ENCODE measurements at places on chromosomes 16 and 17.
A peak's percentile ranks its signal among the peaks of the same experiment; 100 is the strongest.

GRCh38 chr17:38766341-38766740 is 13.8 kb downstream of the PSMB3 start:
- no peak for DNase-seq

DNA sequence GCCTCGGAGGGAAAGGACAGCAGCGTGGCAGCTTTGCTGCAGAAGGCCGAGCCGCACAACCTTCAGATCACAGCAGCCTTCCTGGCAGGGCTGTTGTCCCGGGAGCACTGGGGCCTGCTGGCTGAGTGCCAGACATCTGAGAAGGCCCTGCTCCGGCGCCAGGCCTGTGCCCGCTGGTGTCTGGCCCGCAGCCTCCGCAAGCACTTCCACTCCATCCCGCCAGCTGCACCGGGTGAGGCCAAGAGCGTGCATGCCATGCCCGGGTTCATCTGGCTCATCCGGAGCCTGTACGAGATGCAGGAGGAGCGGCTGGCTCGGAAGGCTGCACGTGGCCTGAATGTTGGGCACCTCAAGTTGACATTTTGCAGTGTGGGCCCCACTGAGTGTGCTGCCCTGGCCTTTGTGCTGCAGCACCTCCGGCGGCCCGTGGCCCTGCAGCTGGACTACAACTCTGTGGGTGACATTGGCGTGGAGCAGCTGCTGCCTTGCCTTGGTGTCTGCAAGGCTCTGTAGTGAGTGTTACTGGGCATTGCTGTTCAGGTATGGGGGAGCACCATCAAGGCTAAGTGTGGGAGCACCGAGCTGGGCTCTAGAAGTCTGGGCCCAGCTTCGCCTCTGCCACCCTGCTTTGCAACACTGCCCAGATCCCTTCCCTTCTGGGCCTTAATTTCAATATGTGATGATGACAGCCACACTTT is 18.6 kb downstream of the NOD2 start:
- DNase-seq: peak; percentile 69

DNA sequence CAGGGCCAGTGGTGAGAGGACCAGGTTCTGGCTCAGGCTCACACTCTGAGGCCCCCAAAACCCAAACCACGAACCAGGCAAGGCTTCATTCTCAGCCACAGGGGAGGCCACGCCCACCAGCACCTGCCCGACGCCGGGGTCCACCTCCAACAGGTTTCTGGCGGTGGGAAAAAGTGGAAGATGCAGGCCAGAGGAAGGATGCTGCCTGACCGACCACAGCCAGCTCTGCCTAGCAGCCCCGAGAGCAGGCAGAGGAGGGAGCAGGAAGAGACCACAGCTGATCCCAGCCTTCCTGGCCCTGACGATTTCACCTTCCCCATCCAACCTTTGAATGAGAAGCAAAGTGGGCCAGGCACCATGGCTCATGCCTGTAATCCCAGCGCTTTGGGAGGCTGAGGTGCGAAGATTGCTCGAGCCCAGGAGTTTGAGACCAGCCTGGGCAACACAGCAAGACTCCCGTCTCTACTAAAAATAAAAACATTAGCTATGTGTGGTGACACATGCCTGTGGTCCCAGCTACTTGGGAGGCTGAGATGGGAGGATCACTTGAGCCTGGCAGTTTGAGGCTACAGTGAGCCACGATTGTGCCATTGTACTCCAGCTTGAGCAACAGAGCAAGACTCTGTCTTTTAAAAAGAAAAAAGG is 30.7 kb upstream of the SLC38A10 start:
- no peak for DNase-seq

DNA sequence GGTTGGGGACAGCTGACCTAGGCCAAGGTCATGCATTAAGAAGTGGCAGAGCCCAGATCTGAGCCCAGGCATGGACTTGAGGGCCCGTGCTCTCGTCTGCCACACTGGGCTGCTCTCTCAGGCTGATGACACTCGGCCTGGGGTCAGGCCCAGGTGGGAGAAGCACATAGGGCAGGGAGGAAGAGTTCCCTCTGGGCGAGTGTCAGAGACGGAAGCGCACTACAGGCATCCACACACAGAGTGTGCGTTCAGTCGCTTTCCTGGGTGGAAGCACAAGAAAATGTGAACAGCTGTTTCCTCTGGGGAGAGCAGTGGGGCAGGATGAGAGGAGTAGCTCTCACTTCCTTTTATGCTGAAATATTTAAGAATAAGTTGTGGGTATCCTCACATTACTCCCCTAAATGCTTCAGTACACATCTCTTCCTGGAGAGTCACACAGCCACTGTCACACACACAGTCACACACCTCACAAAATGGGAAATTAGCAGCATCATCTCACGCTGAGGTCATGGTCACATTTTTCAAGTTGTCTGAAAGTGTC is 59.7 kb downstream of the B9D1 start:
- no peak for DNase-seq

- DNase-seq: no peak
Measured at GRCh38 chr17:75142236-75142971, 10.9 kb upstream of the NT5C start.

GRCh38 chr17:49157784-49158183 is 25.2 kb downstream of the B4GALNT2 start:
- DNase-seq: no peak

- DNase-seq: no peak
Measured at GRCh38 chr16:81461766-81462165, 17.2 kb downstream of the CMIP start.

- DNase-seq: peak; percentile 79
Measured at GRCh38 chr17:48671697-48672171, 45.6 kb upstream of the HOXB9 start.

DNA sequence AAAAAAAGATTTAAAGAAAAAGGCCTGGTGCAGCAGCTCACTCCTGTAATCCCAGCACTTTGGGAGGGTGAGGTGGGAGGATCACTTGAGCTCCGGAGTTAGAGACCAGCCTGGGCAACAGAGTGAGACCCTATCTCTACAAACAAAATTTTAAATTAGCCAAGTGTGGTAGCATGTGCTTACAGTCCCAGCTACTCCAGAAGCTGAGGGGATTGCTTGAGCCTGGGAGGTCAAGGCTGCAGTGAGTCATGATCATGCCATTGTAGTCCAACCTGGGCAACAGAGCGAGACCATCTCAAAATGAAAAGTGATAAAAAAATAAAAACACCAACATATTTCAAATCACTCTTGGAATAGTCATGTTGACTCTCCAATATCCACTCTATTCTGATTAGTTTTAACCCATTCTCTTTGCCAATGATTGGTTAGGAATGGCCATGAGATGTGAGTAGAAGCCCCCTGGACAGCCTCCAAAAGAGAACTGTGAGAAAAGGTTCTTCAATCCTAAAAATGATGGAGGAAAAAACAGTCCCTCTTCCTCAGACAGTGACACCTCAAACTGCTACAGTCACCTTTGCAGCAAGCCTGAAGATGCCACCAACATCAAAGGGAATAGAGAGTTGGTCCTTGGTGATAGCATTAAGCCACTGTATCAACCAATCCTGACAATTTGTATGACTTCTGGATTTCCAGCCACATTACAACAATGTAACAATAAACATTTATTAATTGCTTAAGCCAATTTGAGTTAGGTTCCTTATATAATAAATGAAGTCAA is 2.9 kb upstream of the KANSL1 start:
- DNase-seq: no peak

- DNase-seq: no peak
Measured at GRCh38 chr16:81843683-81844082, 64.6 kb downstream of the PLCG2 start.

DNA sequence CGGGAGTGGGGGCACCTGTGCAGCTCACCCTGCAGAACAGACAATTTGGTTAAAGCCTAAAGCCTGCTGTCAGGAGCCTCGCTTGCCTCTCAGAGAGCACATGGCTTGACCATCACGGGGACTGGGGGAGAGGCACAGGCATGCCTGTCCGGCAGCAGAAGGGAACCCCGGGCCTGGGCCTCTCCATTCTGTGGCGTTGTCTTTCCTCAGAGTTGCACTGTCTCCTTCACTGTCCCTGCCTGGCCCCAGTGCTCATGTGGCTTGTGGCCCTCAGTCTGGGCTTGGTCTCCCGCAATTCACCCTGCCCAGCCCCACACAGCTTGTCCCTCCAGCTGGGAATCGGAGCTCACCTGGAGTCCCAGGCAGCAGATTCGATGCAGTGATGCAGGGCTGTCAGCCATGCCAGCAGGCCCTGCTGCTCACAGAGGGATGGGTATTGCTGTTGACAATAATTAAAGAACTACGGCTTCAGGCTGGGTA is 189.9 kb downstream of the SEC14L1 start:
- no peak for DNase-seq

GRCh38 chr17:37570527-37571093 is 38.6 kb downstream of the SYNRG start:
- DNase-seq: no peak

DNA sequence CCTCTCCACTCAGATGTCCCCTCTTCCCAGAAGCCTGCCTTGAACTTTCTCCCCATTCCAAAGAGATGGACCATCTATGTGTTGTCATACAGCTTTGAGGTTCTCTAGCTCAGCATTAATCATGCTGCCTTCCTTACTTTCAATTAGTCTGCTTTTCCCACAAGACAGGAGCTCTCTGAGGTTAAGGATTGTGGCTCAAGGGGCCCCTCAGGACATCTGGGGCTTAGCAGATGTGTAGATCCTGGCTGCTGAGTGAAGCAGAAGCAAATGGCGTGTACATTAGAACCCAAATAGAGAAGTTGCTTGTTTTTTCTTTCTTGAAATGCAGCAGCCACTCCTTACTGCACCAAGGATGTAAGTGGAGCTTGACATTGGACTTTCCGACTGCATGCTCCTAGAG is 330.5 kb upstream of the TNRC6C start:
- no peak for DNase-seq

DNA sequence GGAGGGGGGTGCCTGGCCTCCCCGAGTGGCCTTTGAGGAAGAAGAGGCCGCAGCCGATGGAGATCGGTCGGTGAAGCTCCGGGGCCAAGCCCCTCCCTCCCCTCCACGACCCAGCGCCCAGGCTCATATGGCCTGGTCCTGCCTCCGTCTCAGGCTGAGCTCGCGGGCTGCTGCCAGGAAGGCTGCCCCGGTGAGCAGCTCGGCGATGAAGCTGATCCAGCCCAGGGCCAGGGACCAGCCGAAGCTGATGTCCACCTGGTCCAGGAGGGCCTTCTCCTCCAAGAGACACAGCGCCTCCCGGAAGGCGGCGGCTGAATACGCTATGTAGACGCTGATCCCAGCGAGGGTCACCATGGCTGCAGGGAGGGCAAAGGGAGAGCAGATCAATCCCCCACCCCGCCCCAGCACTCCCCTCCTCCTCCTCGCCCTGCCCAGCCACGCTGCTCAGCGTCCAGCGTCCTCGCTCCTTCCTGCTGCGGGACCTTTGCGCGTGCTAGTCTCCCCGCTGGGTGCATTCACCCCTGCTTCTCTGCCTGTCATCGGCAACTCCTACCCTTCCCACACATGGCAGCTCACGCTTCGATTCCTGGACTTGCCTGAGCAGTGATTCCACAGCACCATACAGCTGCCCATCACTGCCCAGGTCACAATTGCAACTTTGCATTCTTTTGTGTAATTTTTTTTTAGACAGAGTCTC is 20.5 kb downstream of the TMEM114 start:
- DNase-seq: no peak

DNA sequence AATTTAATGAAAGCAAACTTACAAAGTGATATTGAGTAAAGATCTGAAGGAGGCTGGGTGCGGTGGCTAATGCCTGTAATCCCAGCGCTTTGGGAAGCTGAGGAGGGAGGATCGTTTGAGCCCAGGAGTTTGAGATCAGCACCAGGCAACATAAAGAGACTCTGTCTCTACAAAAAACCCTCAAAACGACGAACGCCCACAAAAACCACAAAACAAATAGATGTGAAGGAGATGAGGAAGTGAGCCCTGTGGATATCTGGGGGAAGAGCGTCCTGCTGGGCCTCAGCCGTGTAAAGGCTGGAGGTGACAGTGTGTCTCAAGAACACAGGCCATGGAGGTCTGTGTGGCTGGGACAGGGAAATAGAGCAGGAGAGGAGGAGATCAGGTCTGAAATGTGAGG is 68.8 kb downstream of the ITFG1 start:
- DNase-seq: no peak

GRCh38 chr17:64146418-64147109 is 16.6 kb upstream of the ERN1 start:
- peak; percentile 80 for DNase-seq

- DNase-seq: no peak
Measured at GRCh38 chr16:69840975-69841374, 78.8 kb downstream of the WWP2 start.

- DNase-seq: no peak
Measured at GRCh38 chr16:25751230-25751835, 59.6 kb downstream of the HS3ST4 start.

GRCh38 chr17:62892870-62893338 is 73.1 kb upstream of the TANC2 start:
- peak; percentile 49 for DNase-seq

DNA sequence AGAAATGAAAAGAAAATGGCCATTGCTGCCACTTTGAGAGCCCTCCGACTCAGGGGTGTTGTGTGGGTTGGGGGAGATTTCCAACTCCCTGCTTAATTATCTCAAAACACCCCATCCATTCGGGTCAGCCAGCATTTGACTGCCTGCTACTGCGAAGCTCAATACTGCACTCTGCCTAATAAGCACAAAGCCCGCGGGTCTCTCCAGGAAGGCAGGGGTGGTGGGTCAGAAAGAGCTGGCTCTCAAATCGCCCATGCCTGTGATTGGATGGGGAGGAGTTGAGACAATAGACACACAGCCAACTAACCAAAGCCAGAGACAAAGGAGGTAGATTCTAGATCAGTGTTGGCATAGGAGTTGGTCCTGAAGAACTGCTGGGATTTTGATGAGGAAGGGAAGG is 2.3 kb upstream of the XAF1 start:
- DNase-seq: no peak

- no peak for DNase-seq
Measured at GRCh38 chr17:30790279-30790678, 34.2 kb downstream of the CRLF3 start.

DNA sequence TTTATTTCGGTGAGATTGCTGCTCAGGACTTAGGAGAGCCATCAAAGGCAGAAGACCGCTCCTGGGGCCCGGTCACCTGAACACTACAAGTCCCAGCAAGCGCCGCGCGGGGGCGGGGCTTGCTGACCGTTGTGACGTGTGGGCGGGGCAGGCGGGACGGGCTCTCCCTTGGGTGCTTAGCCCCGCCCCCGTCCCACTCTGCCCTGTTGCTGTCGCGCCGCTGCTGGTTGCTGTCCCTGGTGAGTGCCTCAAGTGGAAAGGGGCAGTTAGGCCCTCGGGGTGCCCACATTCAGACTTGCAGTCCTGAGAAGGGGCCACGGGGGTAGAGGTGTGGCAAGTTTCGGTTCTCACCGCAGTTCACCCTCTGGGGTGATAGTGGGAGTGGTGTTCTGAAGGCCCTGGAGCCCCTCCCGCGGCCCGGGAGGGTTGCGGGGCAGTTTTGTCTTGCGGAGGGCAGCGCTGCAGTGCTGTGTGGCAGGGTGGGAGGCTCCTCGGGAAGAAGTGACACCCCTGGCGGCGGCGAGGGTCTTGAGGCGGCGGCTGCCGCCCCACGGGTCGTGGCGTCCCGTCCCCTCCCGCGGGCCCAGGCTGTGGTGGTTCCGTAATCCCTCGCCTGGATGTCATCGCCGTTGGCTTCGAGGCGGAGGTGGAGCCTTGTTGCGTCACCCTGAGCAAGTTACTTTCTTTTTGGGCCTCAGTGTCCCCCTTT is at the start of gene CALCOCO2:
Gene CALCOCO2 (plus strand): TSS at position 196 of the 709 bp plus-strand sequence. CDS start 10,673 bp downstream, outside the sequence.
- DNase-seq: peak; percentile 92
